ENCODE measurements at places on chromosomes 7 and 10.

GRCh38 chr7:110529175-110529574, 561.8 kb upstream of the LRRN3 start:
- DNase-seq, result no peak

GRCh38 chr7:50717181-50717580, 65.5 kb downstream of the GRB10 start:
- DNase-seq, result no peak

GRCh38 chr7:152910545-152911225, 151.1 kb downstream of the ACTR3B start:
- no peak for DNase-seq

DNA sequence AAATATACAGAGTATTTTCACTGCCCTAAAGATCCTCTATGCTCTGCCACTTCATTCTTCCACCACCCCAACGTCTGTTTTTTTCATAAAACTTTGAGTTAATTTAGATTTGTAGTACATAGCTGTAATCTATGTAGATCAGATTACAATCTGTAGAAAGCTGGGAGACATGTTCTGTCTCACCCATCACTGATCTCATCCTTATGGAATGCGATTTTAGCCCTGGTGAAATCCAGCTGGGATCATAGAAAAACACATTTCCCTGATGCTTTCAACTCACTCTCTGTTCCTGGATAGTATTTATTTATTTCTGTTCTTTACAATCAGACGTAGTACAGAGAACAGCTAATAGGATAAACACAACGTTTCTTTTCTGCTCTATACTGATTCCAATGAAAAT, 521.0 kb downstream of the KIF20B start:
- no peak for DNase-seq

DNA sequence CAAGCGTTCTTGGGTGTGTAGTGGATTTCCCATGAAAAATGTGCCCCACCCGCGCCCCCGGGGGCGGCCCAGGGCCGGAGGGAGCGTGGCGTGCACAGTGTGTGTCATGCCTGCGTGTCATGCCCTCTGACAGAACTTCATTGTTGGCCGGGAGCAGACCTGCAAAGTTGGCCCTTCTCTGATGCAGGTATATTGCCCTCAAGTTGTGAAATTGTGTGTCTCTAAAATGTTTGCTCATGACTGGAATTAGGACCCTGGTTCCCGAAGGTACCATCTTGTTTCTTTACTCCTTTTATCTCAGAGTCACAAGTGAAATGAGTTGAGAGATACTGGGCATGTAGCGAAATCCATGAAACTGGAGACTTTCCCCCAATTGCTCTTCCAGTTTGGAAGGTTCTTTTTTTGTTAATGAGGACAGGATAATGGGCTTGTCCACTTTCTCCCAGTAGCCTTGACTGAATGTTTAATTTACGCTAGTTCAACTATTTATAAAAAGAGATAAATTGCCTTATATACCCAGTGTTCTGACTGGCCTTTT, 26.2 kb downstream of the ADK start:
- DNase-seq, result no peak

DNA sequence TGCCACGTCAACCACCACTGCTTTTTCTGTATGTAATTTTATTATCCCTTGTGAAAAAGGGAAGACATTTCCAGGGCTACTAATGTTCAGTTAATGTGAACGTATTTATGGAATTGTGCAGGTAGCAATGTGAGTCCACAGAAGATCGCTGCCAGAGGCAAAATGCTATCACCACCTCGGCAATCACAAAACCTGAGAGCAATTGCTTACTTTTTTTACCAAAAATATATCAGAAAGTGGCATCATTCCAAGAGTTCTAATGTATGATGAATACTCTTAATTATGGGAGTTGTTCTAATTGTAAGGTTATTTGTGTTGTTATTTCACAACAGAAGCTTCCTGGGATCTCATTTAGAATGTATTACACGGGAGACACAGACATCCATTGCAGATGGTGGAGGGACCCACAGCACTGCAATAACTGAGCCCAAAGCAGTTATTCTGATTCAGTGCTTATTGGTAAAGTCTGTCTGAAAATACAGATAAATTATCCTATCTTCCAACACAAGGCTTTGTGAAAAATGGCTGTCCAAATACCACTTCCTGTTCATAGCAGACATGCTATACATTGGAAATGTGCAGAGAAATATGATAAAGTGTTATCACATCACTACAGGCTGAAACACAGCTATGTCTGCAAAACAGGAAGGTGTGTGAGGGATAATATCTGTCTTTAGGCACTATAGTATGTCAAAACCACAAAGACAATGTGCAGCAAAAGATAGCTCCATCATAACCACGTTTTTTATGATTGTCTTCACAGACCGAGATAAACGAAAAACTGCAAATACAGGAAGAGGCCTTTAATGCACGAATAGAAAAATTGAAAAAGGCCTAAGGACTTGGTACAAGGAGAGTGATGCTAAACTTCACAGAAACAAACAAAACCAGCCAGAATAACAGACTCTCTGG, 102.7 kb downstream of the CABCOCO1 start:
- DNase-seq, result no peak

DNA sequence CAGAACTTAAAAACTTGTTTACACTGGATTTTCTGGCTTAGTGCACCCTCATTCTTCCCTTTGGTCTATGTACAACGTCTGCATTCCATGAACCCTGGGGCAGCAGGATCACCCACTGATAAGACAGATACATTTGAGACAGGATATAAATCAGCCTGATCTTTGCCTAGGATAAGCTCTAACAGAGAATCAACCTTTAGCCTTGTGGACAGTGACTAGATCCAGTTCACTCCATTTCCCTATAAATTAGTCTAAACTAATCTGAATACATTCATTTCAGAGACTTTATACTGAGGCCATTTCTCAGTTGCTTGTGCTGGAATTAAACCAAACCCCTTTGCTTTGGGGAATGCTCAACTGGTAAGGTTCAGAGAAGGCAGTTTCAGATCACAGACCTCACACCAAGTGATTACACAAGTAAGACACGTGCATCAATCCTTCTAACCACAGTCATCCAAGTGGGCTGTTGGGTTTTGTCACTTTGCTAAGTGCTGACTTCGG, 639.8 kb upstream of the FZD8 start:
- no peak for DNase-seq

DNA sequence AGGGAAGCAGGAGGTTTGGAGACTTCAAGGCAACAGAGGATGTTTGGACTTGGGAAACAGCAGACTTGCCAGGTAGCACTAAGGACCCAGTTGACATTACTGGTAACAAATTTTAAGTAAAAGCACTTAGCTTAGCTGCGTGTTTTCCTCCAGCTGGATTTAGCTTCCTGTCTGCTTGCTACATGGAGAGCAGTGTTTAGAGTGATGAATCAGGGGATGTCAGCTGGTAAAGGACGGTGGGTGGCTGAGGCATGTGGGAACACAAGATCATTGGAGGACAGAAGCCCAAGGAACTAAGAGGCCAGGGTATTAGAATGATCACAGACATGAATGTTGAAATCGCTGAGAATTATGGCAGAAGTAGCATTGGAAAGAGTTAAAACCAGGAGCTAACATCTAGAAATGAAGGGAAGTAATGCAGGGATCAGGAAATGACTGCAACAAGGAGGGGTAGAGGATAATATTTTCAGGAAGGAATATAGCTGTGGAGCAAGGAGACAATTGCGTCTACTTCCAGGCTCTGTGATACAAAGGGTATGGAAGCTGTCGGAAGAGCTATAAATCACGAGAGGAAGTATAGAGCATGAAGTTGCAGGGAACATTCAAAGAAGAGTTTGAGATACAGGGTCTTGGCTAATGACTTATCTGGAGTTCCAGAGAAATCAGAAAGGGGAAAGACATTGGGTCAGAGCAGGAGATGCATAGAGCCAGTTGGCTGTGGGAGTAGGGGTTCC, 34.4 kb downstream of the CALD1 start:
- DNase-seq, result no peak

- DNase-seq, result no peak
Measured at GRCh38 chr10:66555061-66555460, 370.8 kb upstream of the LRRTM3 start.

GRCh38 chr10:52539463-52539862, 225.4 kb downstream of the DKK1 start:
- no peak for DNase-seq

GRCh38 chr10:21172930-21173801, 276.1 kb upstream of the NEBL start:
- DNase-seq, result no peak

DNA sequence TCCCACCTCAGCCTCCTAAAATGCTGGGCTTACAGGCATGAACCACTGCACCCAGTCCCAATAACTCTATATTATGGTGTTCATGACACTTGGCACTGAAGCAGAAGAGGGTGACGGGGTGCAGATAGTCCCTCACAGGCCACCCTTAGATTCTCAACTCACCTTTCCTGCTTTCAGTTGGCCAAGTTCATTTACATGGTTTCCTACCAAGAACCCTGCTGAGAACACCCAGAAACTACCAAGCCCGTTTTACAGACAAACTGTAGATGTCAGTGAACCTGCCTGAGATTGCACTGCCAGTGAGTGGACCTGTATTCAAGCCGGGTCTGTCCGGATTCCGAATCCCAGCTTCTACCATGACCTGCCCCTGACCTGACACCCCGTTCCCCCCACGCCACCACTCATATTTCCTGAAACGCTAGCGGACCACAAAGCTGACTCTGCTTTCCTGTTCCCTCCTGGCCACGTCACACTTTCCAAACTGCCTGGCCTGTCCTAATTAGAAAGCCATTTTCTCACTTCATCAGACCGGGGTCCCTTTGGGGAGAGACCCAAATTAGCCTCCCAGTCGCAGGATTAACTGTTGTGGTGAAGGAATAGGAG, 17.3 kb downstream of the GRID2IP start:
- DNase-seq, result no peak

DNA sequence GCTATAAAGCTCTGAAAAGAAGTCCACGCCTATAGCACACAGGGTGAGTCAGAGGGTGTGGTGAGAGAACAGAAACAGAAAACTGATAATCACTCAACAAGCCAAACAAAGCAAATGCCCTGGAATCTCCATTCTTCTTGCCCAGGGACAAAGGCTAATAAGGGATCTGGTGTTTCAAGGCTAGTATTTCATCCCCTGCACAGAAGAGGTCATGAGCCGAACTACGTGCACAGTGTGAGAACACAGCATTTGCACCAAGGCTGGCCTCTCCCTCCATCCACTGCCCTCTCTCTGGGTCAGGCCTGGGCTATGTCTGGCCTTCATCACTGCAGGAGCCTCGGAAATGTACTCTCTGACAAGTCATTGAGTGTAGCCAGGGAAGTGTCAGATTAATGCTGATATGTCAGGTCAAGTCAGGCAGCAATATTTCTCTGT, 42.7 kb downstream of the PRR15 start:
- DNase-seq, result no peak

GRCh38 chr7:71721742-71722141, 589.8 kb downstream of the GALNT17 start:
- no peak for DNase-seq

DNA sequence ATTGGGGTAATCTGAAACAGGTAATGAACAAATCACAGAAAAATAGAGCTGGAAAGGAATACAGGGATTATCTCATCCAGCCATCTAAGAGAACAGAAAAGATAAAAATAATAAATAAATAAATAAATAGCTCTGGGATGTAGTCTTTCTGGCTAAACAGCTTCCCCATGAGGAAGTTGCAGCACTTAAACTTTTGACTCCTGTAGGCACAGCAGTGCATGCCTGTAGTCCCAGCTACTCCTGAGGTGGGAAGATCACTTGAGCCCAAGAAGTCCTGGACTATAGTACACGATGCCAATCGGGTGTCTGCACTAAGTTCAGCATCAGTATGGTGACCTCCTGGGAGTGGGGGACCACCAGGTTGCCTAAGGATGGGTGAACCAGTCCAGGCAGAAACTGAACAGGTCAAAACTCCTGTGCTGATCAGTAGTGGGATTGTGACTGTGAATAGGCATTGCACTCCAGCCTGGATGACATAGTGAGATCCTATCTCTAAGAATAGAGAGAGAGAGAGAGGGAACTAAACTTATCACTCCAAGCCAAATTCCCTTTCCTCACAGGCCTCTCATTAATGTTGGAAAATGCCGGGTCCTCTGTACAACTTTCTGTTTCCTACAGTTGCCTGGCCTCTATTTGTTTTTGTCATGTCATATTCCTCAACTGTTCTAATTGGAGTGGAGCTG, 61.7 kb upstream of the CDK13 start:
- DNase-seq, result no peak

DNA sequence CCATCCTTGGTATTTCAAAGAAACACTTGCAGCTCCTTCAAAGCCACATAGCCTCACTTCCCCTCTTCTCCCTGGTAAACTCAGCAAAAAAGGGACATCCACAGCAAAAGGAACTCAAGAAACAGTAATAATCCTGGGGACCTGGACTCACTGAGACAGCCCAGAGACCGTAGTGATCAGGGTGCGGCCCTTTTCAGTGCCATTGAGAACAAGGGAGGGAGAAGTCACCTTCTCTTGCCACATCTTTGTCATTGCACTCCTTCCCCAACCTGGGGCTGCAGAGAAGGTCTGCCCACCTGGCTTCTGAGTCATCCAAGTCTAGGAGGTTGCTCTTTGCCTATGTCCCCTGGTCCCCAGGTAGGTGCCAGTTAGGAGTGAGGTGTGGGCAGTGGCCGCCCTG, 93.9 kb upstream of the SH2B2 start:
- DNase-seq, result no peak

GRCh38 chr10:121865554-121865953, 62.3 kb downstream of the ATE1 start:
- DNase-seq, result no peak

DNA sequence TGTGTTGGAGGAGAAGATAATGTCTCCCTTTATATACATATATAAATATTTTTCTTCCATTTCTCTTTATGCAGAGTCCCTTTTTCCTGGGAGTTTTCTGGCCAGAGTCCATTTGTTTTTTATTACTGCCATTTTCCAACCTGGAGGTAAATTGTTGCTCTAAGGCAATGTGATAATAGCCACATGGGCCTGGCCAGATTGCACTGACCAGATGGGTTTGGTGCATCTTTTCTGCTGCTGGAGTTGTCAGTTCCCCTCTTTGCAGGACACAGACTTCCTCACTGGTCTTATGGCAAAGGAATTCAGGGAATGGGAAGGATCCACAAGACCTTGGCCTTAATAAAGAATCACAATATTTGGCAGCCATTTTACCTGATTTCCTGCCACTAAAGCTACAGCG, 254.9 kb downstream of the SORCS3 start:
- no peak for DNase-seq

GRCh38 chr7:43679210-43680068, 49.9 kb downstream of the COA1 start:
- no peak for DNase-seq

DNA sequence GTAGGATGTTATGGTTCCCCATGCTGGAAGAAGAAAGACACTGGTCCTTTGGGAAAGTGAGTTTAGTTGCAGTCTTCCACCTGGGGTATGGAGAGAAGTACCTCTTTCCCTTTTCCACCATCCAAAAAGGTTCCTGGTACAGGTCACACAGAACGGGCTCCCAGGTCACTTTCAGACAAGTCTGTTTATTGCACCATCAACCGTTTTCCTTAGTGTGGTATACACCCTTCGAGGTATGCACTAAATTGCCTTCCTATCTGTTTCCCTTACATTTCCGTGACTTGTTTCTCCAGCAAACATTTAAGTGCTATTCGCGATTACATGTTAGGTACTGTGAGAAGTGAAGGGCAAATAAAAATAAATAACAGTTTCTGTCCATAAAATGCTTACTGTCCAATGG, 185.1 kb downstream of the ARL4A start:
- no peak for DNase-seq

Measured in ascending aorta (tissue), 2 donors.